ENCODE measurements at places on chromosomes 11 and 22.

GRCh38 chr11:105152021-105152512 is 12.5 kb upstream of the CARD18 start:
- DNase-seq, result no peak

- DNase-seq, result no peak
These were observed 43.2 kb downstream of the NAT10 start for GRCh38 chr11:34148504-34149165.

- DNase-seq, result no peak
These were observed 224.3 kb downstream of the OR4A5 start for GRCh38 chr11:54930930-54931329.

- DNase-seq, result no peak
These were observed 35.0 kb upstream of the TP53I11 start for GRCh38 chr11:44985721-44986120.

DNA sequence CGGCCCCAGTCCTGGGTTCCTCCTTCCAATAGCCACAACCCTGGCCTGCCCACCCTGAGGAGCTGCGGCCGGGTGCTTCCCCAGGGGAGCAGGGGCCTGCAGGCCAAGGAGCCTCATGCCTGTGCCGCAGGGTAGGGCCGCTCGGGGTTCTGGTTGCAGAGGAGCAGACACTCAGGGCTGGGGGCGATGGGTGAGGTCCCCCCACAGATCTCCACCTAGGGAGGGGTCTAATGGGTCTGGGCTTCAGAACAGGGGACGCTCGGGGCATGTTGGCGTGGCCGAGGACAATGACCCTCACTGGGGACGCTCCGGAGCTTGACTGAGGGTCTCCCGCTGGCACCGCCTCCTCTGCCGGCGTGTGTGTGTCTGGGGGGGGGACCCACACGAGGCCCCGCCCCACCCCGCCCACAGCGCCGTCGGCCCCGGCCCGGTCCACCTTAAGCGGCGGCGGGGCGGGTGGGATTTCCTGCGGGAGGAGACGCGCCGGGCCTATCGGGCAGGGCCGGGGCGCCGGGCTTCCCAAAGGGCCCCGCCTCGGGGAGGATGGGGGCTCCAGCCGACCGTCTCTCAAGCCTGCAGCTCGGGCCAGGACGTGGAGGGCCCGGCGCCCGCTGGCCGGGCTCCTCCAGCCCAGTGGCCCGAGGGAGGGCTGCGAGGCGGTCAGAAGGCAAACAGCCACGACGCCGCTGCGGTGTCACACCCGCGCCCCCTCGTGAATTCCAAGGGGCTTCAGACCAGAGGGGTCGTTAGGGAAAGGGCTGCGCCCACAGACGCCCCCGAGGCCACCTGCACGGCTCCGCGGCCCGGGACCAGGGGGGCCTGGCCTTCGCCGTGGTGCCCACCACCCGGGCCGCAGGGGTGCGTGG is 640 bp upstream of the ZDHHC8 start:
- peak; percentile 67 for DNase-seq

Data from NCI-H1092 treated with DMSO at 0.1 percent for 48 hours (cell line).